HT1080 (cell line): ENCODE measurements at places on chromosomes 11 and 22.

GRCh38 chr11:62832336-62833234, at the start of gene TEX54:
TSS of gene TEX54 (minus strand) at chr11:62832841.
- DNase-seq, result no peak

- DNase-seq, result no peak
These were observed 176.9 kb downstream of the IGLL1 start for GRCh38 chr22:23403152-23403719.

DNA sequence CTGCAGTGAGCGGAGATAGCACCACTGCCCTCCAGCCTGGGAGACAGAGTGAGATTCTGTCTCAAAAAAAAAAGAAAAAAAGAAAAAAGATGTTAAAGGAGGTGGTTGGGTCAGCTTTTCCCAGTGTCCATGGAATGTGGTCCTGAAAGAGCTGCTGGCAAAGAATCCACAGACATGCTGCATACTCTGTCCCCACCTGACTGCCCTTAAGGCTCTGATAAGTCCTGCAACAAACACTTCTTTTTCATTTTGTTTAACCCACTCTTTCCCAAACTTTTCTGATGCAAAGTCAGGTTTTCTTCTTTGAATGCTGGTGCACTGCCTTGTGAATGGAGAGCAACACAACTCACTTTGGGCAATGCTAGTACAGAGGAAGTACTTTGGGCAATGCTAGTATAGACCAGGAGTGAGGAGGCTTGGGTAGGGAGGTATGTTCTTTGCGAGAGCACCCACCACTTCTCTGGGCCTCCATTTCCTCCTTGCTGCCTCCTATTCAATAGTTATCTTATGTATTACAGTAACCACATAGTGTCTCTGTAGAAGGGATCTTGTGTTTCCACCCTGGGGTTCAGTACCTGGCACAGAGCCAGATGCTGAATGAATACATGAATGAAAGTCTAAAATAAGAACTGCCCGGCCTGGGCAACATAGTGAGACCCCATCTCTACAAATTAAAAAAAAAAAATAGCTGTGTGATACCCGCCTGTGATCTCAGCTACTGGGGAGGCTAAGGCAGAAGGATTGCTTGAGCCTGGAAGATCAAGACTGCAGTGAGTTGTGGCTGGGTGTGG, 18.9 kb downstream of the LIF start:
- DNase-seq, result no peak

- DNase-seq, result no peak
These were observed at the start of gene DRICH1 for GRCh38 chr22:23632178-23632577. TSS of gene DRICH1 (minus strand) at chr22:23632321. CDS start at chr22:23632023, 298 bp downstream.

- DNase-seq, result peak; percentile 26
These were observed 50.1 kb upstream of the FLI1 start for GRCh38 chr11:128643661-128644317.

- no peak for DNase-seq
These were observed 63.0 kb downstream of the RELT start for GRCh38 chr11:73439002-73439843.

- DNase-seq, result peak; percentile 43
These were observed 1.9 kb downstream of the PIWIL3 start for GRCh38 chr22:24772493-24773220.

GRCh38 chr11:20963596-20963995, 294.2 kb downstream of the NELL1 start:
- DNase-seq, result peak; percentile 52

DNA sequence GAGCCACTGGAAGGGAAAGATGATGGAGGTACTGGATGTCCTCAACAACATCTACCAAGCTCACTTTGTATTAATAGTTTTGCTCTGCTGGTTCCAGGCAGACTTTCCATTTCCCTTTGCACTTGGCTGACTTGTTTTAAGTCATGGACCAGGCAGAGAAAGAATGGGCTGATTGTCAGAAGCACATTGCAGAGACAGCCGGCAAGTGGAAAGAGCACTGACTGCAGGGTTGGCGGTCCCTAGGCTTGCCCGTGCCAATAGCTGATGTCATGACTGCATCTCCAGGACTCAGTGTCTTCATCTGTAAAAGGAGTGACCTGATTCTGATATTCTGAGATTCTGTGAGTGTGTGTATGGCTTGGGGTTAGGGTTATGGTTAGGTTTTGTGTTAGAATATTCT, 20.9 kb upstream of the NNMT start:
- no peak for DNase-seq

- no peak for DNase-seq
These were observed 29.6 kb upstream of the TBCEL start for GRCh38 chr11:120994091-120994859.

DNA sequence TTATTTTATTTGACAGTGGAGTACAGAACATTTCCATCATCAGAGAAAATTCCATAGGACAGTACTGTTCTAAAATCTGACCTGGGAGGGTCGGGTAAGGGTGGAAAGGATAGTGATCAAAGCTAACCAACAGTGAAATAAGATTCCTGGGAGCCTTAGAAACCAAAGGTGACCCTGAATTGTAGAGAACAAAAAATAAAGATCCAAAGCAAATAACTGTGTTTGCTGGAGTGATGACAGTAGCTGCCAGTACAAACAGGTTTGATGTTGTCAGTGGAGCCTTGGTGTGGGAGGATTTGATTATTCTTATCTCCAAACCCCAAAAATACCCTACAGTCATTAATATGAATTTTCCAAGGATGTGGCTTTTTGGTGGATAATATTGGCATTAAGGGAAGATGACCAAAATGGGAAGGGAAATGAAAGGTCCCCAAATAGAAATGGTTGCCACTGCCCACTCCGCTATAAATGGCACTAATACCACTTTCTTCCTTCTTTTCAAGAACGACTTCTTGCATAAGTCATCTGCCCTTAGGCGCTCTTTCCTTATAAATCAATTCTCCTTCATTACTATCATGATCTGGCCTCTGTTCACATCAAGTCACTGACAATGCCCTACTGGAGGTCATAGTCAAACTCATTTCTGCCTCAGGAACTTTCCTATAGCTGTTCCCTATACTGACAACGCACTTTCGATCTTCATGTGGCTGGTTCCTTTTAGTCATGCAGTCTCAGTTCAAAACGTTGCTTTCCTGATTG, 44.4 kb downstream of the EHF start:
- DNase-seq, result no peak
